ENCODE measurements at places on chromosomes 4 and X.

GRCh38 chr4:154741922-154742850 is 1.6 kb upstream of the LRAT start:
- DNase-seq = no peak

DNA sequence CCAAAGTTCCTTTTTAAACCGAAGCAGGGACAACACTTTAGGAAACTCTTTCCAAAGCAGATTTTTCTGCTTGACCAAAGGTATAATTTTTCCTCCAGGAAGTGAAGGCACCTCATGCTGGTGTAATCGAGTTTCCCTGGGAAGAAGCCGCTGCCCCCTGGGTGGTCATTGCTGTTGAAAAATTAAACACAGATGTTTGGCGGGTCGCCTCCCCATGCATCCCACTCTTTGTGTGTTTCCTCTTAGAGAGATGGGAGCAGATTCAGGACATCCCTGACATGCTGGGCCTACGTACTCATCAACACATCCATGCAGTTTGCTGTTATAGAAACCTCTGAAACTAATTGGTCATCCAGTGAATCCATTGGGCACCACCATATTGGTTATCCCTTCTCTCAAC is 179.2 kb upstream of the HCCS start:
- DNase-seq = no peak

DNA sequence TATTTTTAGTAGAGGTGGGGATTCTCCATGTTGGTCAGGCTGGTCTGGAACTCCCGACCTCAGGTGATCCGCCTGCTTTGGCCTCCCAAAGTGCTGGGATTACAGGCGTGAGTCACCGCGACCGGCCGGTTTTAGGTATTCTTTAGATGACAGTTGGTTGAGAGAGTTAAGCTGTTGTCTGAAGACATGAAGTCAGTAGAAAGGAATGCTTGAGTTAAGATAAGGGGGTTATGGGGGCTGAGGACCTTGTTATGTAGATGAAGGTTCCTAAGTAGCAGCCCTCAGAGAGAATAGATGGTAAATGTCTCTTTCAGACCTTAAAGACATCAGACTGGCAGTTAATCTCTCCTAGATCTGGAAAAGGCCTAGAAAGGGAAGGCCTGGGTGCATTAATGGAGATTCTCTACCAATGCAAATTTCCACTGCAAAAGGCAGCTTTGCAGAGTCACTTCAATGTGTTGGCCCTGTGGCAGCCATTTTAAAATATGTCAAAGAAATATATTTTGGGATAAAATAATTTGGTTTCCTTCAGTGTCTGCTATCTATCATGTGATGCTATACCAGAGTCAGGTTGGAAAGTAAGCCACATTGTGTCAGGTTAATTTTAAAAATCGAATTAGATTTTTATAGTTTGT is 6.4 kb upstream of the ZNF674 start:
- no peak for DNase-seq

GRCh38 chr4:181581983-181582382 is 661.2 kb upstream of the TENM3 start:
- DNase-seq = no peak

DNA sequence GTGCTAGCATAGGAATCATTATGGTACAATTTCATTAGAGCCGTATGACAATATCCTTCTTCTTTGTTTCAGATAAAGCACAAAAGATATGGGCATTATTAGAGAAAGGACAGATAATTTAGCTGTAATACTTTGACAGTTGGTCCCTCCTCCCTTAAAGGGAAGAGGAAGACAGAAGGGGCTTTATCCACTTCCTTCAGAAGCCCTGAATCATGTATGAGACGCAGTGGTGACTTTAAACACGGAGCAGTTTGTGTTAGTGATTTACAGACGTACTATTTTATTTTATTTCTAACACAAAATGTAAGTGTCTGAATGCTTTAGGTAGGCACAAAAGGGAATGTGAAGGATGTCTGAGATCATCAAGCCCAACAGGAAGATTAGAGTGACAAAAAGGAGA is 467.7 kb downstream of the IL15 start:
- DNase-seq = no peak

DNA sequence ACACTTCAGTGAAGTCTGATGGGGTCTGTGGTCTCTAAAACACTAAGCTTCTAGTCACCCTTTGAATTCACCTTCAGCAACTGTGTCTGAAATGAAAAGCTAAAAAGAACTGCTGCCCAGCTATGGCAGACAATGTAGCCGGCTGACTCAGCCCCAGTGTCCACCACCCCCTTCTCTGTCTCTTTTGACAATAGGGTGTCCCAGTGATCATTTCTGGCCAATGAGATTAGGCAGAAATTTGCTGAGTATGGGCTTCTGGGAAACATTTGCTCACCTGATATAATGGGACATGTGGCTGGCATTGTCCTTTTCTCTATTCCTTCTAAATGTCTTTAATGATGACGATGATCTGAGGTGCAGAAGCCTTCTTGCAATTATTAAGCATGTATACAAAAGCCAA is 20.6 kb downstream of the IGFBP7 start:
- DNase-seq = no peak

- DNase-seq = no peak
Measured at GRCh38 chr4:140331245-140331644, 42.2 kb upstream of the SCOC start.

- DNase-seq = no peak
Measured at GRCh38 chr4:145860446-145860845, 78.2 kb downstream of the ZNF827 start.

DNA sequence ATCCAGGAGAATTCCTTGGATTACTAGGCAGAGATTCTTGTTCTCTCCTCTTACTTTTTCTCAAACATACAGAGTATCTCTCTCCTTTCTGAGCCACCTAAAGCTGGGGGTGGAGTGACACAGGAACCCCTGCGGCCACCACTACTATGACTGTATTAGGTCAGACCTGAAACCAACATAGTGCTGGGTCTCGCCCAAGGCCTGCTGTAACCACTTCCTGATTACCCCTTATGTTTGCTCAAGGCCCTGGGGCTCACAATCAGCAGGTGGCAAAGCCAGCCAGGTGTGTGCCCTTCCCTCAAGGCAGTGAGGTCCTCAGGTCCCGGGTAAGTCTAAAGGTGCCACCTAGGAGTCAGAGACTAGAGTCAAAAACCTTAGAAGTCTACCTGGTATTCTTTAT is 166.4 kb downstream of the PARM1 start:
- no peak for DNase-seq

- no peak for DNase-seq
Measured at GRCh38 chrX:111180750-111181240, 84.8 kb downstream of the PAK3 start.

- no peak for DNase-seq
Measured at GRCh38 chr4:6705646-6706045, 4.0 kb downstream of the MRFAP1L1 start.

DNA sequence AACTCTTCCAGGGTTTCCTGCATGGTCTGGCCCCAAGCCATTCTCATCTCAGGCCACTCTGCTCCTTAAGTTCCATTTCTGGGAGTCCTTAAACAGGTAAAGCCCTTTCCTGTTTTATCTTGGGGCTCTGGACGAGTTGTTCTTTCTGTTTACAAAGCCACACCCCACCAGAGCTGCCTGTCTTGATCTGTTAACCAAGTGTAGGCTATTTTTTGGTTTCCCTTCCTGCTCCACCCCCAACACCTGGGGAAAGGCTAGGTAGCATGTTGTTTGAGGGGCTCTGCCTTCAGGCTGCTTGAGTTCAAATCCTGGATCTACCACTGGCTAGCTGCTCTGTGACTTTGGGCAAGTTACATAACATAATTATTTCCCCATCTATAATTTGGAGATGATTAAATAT is 40.0 kb downstream of the ERVMER34-1 start:
- DNase-seq = no peak

GRCh38 chr4:98838977-98839618 is 89.8 kb downstream of the EIF4E start:
- DNase-seq = no peak

- DNase-seq = no peak
Measured at GRCh38 chr4:48503233-48504025, 13.4 kb downstream of the ZAR1 start.

DNA sequence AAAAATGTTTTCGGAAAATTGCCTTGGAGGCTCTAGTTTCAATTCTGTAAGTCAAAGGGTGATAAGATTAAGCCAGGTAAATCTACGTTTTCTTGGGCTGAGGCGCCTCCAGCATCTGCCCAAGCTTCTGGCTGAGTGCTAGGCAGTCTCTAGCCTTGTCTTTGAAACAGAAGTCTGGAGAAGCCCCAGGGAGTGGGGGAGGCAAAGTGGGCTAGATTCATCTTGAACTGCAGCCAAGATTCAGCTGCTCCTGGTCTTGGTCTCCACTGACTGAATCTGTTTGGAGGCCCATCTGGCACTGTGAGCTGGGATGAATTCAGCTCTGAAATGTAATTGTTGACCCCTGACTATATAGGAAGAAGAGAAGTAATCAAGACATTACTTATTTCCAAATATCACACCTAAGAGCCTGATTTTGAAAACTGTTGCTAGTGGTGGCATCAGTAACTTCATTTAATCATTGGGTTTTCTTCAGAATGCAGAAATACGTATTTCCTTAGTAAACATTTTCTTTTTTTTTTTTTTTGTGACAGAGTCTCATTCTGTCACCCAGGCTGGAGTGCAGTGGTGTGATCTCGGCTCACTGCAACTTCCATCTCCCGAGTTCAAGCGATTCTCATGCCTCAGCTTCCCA is 187.3 kb upstream of the LEF1 start:
- DNase-seq = no peak

DNA sequence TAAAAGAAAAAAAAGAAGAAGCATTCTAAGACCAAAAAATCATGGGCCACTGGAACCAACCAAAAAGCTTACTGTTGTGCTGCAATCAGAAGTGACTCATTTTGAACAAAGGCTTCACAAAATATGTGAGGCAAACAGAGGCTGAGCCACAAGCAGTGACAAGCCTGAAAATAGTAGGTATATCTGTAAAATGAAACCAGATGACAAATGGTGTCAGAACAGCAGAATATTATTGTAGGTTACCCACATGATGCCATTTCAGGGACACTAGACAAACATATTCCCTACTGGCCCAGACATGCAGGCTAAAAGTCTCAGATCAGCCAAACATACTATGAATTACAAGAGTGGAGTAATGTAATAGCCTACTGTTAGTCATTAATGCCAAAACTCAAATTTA is 1301.8 kb upstream of the DIAPH2 start:
- no peak for DNase-seq

- no peak for DNase-seq
Measured at GRCh38 chr4:114694770-114695169, 96.2 kb downstream of the UGT8 start.

- no peak for DNase-seq
Measured at GRCh38 chr4:75673959-75674328, 733 bp upstream of the G3BP2 start.

DNA sequence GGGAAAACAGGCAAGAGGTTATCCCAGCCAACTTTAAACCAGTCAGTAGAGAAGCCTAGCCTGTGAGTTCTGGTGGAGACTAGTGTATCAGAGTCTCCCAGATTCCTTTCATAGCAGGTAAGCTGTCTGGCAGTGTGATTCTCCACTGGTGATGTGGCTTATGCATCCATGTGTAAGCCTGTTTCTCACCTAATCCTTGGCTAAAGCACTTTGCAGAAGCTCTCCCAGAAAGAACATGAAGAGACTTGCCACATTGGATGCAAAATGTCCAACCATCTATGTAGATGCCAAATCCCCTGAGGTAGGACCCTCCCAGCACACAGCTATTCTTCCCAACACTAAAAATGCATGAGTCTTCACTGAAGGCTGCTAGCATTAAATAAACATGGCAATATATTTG is 111.7 kb downstream of the CHRNA9 start:
- no peak for DNase-seq

- DNase-seq = no peak
Measured at GRCh38 chr4:176309772-176310171, 10.0 kb upstream of the SPCS3 start.

DNA sequence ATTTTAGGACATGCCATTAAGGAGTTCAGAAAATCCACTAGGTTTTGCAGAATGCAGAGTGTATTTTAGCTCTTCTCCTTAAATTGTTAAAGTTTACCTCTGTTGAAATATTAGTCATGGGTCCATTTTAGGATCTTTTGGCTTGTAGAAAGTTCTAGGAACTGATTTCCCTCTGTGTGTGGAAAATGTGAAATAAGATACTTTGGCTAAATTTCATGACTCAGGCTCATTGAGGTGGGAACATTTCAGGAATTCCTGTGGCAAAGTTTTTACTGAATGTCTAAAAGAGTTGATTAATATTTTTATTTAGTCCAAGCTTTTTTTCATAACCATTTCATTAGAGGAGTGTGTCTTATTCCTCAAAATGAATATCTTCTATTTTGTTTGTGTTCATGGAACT is 7.0 kb downstream of the FHIP1A start:
- no peak for DNase-seq

- no peak for DNase-seq
Measured at GRCh38 chr4:75662626-75663025, 10.6 kb downstream of the G3BP2 start.

GRCh38 chrX:118847676-118848075 is 24.1 kb downstream of the ZCCHC12 start:
- DNase-seq = no peak

- DNase-seq = no peak
Measured at GRCh38 chr4:22407361-22407760, 108.5 kb downstream of the ADGRA3 start.

GRCh38 chr4:112938461-112939058 is 110.9 kb upstream of the ANK2 start:
- DNase-seq = no peak

GRCh38 chr4:180197471-180197870 is 2045.7 kb upstream of the TENM3 start:
- no peak for DNase-seq

DNA sequence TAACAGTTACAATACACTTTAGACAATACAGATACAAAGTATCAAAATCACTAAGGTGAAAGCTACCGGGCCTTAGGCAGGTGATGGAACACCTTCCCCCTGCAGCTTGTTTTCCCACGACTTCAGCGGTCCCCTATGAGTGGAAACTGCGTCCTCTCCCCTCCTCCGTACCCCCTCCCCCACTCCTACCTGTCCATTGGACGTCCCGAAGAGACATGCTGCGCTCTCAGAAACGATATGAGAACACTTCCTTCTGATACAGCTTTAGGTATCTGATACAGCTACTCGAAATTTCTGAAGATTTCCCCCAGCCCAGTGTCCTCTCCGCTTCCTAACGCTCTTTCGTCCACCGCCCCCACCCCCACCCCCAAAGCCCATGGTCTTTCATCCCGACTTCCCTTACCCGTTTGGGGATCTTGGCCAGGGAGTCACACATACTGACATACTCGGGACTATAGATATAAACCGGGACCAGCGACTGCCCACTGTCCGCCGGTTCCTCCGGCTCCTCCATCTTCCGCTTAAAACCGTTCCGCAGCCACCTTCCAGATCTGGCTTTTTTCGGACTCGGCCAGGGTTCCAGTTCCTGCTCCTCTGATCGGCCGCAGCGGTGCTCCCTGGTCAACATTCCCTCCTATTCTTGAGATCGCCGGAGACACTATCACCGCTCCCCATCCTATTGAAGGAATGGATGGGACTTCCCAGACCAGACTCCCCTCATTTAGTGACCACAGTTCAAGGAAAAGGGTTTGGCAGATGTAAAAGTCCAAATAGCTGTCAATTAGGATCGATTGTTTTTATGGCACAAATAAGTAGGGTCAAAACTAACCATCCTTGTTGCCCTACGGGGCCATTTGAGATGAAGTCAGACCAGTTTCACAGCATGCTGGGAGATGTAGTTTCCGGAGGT is at the start of gene HDAC8:
HDAC8 (minus strand) TSS at position 596 of the 910 bp plus-strand sequence; CDS start at position 514, 82 bp downstream.
- DNase-seq = peak; percentile 57

GRCh38 chr4:159725571-159725970 is 622.7 kb downstream of the RAPGEF2 start:
- no peak for DNase-seq

Data from T1000 (cell line).